ENCODE measurements at places on chromosomes 7 and 10.

GRCh38 chr10:89523274-89523673 is 12.1 kb downstream of the SLC16A12 start:
- DNase-seq: no peak

DNA sequence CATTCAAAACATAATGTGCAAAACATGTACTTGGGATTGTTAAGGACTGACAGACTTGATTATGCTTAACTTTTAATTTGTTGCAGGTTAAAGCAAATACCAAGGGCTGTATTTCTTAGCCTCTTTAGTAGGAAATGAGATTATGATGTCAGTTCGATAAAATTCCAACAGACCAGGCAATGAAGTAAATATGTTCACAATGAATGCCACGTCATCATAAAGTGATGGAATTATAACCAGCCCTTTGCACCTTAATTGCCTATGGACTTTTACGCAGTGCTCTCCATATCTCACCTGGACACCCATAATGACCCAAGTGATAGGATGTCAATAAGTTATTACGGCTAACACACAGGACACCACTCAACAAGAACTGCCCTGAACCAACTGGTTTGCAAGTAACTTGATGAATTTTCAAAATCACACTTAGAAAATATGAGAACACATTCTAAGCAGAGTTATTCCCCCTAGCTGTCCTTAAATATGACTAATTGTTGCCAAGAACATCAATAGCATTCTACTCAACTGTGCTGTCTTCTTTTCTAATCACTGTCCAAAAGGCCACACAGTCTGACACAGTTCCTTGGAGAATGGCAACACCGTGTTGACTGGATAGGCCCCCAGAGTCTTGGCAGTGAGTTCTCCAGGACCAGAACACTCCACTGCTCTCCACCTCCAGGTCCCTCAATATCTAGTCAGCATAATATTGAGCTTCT is 115.0 kb downstream of the CHCHD3 start:
- no peak for DNase-seq

GRCh38 chr10:1409392-1409791 is 327.9 kb downstream of the ADARB2 start:
- no peak for DNase-seq

DNA sequence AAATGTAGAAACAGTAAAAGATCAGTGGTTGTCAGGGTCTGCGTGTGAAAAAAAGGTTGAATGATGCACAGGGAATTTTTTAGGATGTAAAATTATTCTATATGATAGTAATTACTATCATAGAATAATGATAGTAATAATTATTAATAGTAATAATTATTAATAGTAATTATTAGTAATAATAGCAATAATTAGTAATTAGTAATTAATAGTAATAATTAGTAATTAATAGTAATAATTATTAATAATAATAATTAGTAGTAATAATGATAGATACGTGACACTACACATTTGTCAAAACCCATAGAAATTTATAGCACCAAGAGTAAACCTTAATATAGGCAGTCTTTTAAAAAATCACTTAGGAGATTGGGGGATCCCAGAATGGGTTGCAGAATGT is 4.5 kb upstream of the NUDCD3 start:
- no peak for DNase-seq

- no peak for DNase-seq
Observed at GRCh38 chr10:117457932-117458331, 82.7 kb upstream of the PDZD8 start.

GRCh38 chr10:63884426-63884825 is 363.2 kb downstream of the REEP3 start:
- DNase-seq: no peak

DNA sequence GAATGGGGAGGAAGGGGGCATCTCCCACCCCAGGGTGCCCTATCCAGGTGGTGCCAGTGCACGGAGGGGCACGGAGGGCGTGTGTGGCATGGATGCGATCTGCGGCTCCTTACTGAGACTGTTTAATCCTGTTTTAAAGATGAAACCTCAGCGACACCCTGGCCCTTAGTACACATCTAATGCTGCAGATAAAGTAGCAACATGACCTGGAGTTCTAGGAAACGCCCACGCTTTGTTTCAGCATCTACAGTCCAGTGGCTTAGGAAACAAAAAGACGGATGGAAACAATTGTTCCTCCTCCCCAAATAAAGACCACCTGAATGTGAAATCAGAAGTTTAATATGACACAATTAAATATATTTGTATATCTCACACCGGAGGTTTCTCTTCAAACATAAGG is 201.9 kb downstream of the DNAJB6 start:
- no peak for DNase-seq

DNA sequence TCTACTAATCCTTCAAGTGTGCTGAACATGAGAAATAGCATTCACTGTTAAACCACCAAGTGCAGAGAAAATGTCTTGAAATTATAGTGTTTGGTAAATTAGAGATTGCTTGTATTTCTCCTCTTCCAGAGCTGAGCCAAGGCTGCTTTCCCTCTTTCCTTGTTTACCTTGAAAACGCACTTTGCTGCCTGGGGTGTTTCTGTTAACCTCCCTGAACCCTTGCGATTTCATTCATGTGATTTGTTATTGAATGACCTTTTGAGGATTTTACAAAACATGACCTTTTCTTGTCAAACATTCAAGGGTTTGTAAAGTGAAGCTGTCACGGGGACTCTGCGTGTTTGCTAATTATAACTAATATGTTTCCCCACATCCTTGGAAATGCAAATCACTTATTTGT is 169.4 kb downstream of the LRMDA start:
- DNase-seq: no peak

GRCh38 chr10:102085336-102085735 is 20.2 kb downstream of the HPS6 start:
- DNase-seq: no peak

DNA sequence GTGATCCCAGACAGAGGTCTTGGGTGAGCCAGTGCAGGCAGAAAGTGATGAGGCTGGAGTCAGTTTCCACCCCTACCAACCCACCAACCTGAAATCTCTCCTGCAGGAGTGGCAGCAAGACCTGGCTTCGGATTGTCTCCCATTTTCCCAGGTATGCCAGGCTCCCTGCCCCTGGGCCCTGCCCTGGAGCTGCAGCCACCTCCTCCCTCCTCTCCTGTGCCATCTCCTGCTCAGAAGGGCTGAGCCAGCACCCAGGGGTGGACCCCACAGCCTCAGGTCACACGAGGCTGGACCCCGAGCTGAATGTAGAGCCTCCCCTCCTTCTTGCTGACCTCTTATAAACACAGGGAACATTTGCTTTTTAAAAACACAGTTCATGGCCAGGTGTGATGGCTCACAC is 17.0 kb upstream of the LIMK1 start:
- DNase-seq: no peak

GRCh38 chr10:29435809-29436501 is 147.1 kb downstream of the LYZL1 start:
- DNase-seq: no peak
